ENCODE measurements at places on chromosomes 5 and 9. TPM values are rescaled to one million over a fixed set of nuclear protein-coding genes. Genes with fewer than 3 reads are reported as not detected.

Gene LRRC19
- total RNA-seq, result not detected

Gene FOXD4L3
- total RNA-seq, result not detected

GRCh38 chr5:63121471-63121870 is 542.9 kb downstream of the LRRC70 start:
- no peak for DNase-seq
- H3K36me3 ChIP-seq, result no peaks in the 10 kb centered on the region
- H3K4me1 ChIP-seq, result no peaks in the 10 kb centered on the region
- no peaks in the 10 kb centered on the region for H3K27me3 ChIP-seq
- H3K4me3 ChIP-seq, result no peak overlapping the region
- H3K27ac ChIP-seq, result no peak overlapping the region

Gene ZDHHC11
- 3.0 TPM for total RNA-seq

DNA sequence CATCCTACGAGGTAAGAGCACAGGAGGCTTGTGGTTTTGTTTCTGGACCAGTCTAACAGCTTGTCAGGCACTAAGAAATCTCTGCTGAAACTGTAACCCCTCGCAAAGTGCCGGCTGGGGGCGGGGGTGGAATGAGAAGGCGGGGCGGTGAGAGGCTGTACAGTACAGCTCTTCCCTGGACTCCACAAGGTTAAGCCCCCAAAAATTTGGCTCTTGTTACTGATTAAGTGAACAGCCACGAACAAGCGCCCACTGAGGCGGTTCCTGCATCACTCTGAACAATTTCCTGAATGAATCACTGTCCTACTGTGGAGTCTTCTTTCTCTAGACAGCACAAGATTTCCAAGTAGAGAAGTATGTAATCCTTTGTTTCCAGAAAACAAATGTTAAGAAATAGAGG is 6.8 kb downstream of the FBP2 start:
- no peaks in the 10 kb centered on the region for H3K36me3 ChIP-seq
- no peak for DNase-seq
- H3K4me3 ChIP-seq, result no peak overlapping the region
- H3K27ac ChIP-seq, result no peak overlapping the region

DNA sequence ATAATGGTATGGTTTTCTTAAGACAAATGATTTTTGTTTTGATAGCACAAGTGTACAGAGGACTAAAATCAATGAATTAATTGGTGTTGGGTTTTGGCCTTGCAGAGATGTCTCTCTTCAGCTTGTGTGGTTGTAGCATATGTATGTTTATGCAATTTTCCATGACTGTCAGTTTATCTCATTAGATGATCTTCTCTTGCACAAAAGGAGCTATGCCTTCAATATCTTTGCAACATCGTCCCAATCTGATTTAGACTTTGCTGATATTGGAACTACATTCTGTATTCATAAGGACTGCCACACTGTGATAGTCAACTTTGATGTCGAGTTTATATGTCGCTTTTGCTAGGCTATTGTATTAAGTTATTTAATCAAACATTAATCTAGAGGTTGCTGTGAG is 140.0 kb upstream of the TAF11L2 start:
- DNase-seq, result no peak
- no peaks in the 10 kb centered on the region for H3K4me1 ChIP-seq
- no peaks in the 10 kb centered on the region for H3K27me3 ChIP-seq
- H3K4me3 ChIP-seq, result no peak overlapping the region

Gene SIT1
- not detected for total RNA-seq

Gene KCNN2
- total RNA-seq, result not detected

- no peaks in the 10 kb centered on the region for H3K36me3 ChIP-seq
- H3K27ac ChIP-seq, result no peak overlapping the region
- DNase-seq, result no peak
- H3K27me3 ChIP-seq, result 0 out of 2 replicates have a peak, but pooled peaks cover 2% of the 10 kb centered on the region
Observed at GRCh38 chr5:2829239-2829638, 77.8 kb upstream of the IRX2 start.

DNA sequence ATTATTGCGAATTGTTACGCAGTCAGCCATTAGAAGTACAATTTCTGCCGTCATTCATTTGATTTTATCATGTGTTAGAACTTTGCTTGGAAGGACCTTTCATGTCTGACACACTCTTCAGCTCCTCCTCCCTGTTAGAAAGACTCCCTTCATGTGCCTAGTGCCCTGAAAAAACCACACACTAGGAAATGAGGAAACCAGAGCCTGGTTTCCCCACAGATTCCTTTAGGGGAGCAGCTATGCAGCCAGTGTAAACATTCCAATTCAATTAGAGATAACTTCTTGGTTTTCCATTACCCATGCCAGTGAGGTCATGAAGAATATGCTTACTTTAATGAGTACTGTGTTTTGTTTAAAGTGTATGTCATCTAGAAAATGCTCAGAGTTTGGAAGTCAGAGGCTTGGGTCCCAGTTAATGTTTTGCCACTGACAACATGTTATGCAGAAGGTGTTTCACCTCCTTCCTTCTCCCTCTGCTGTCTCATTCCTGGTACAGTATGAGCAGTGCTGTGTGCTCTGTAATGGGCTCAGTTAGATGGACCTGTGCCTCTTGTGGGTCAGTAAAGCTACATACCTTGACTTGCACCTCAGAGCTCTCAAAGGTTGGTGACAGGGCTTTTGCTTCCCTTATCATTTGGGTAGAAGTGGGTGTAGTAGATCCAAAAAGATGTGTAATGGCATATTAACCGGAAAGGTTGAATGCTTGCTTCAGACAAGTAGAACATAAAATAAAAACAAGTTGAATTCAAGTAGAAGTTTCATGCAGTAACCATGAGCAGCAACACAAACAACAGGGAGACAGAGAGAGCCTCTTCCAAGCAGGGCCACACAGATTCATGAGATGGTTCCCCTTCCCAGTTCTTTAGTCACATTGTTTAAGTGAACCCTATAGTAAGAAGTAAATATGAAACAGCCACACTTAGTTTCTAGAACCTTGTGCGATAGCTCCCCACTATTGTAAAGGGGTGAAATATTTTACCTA is 52.6 kb upstream of the TNFAIP8 start:
- no peak overlapping the region for H3K4me3 ChIP-seq
- H3K36me3 ChIP-seq, result no peaks in the 10 kb centered on the region
- H3K4me1 ChIP-seq, result peaks cover 14% of the 10 kb centered on the region
